Activated CD8-positive, alpha-beta memory T cell treated with anti-CD3 and anti-CD28 coated beads for 1 hour (primary cell): ENCODE measurements at places on chromosomes 6 and 20.

DNA sequence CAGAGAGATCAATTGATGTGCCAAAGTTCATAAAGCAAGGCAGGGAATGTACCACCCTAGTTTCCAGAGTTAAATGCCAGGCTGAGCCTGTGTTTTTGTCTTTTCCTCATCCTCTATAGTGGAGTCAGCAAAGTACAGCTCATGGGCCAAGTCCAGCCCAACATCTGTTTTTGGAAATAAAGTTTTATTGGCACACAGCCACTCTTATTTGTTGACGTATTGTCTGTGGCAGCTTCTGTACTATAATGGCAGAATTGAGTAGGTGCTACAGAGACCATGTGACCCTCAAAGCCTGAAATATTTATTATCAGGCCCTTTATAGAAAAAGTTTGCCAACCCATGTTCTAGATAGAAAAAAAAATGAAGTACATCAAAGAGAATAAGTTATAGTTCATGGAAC is 187.0 kb downstream of the TSHZ2 start:
- no peak for DNase-seq

- DNase-seq: no peak
Observed at GRCh38 chr20:62534526-62535221, 58.9 kb upstream of the GATA5 start.

DNA sequence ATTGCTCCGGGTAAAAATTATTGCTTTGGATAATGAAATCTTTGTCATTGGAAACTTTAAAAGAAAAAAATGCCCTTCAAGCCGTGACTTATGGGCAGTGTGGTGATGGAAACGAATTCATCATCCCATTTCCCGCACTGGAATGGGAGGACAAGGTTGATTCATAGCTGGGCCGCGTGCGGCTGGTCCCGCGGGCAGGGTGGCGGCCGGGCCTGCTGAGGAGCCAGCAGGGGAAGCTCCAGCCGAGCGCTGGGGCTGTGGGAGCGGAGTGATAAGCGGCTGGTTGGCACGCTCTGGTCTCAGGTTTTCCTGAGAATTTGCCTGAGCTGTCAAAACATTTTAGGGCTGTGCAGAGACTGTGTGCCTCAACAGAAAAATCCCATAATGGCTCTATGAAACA is 351.7 kb downstream of the CDC5L start:
- DNase-seq: no peak

DNA sequence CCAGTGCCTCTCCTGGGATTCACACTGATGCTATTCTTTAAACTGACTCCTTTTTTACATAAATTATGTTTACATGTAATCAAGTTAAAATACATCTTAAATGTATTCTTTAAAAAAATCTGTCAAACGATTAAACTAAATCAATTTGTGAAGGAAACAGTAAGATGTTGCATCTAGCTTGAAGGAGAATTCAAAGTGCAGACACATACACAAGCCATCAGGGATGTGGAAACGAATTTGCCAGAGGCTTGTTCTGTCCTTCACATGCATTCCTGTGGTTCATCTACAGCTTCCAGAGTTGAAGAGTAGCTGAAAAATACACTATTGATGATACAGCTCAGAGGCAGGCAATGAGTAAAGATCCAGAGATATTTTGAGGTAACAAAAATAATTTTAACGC is 7.3 kb upstream of the BPIFB3 start:
- no peak for DNase-seq

GRCh38 chr6:5411414-5411813 is 150.1 kb downstream of the FARS2 start:
- no peak for DNase-seq

- no peak for DNase-seq
Observed at GRCh38 chr6:74491844-74492374, 713.9 kb downstream of the COL12A1 start.

DNA sequence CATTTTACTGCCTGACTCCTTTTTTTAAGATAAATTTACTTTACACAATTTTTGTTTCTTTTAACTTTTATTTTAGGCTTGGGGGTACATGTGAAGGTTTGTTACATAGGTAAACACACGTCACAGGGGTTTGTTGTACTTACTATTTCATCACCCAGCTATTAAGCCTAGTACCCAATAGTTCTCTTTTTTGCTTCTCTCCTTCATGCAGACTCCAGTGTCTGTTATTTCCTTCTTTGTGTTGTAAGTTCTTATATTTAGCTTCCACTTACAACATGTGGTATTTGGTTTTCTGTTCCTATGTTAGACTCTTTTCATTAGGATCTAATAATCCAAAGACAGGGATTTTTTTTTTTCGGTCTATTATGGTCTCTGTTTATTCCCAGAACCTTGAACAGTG is 83.5 kb upstream of the CCN6 start:
- DNase-seq: no peak

GRCh38 chr6:11033825-11034224 is 10.3 kb downstream of the ELOVL2 start:
- DNase-seq: no peak

DNA sequence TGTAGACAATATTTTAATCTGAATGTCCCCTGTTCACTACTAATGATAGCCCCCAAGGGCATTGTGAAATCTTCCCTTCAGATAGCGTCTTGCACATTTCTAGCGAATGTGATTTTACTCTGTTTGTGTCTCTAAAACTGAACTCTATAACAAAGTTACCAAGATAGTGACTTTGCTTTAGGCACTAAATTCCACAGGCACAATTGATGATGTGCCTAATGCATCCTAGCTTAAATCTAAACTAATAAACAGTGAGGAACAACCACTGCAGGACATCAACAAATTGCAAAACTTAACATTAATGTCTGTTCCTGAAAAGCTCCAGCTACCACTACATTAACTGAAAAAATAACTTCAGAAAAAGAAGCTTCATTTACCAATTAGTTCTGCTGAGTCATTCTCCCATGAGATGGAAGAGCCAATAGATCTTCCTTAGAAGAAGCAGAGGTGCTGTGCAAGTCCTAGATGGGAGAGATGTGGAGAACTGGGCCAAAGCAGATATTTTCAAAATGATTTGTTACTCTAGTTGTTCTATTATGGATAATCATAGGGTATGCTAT is 1065.0 kb downstream of the EPHA7 start:
- no peak for DNase-seq
